ENCODE measurements at places on chromosomes 2 and 18. TPM values are rescaled to one million over a fixed set of nuclear protein-coding genes. Genes with fewer than 3 reads are reported as not detected.

DNA sequence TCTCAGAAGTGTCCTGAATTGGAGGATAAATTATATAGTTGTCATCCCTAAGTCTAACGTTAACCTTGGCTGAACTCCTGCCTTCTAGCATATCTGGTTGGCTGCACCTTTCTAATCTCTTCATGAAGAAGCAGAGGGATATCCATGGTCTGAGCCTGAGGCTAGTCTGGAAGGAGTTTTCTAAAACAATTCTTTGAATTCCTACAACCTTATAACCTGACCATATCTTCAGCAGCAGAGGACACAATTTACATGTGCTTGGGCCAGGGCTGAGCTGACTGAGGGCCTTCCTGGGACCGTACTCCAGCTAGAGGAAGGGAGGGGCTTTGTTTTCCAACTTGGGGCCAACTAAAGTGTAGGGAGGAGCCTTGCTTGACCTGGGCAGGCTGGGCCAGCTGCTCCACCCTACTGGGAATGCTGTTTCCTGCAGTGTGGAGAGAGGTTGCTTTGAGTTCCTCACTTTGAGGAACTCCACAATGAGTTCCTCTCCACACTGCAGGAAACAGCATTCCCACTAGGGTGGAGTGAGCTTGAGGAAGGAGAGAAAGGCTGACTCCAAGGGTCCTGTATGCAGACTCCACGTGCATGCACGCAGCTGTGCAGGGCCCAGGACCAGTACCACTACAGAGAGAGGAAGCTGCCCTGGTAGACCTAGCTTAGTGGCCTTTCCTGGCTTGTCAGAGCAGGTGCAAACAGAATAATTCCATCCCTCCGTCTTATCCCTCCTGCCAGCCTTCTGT is 19.6 kb downstream of the CEP68 start:
- H3K4me3 ChIP-seq: no peak overlapping the region
- H3K4me1 ChIP-seq: no peaks in the 10 kb centered on the region
- H3K27me3 ChIP-seq: no peaks in the 10 kb centered on the region
- DNase-seq: no peak

The DHRS9 gene
- not detected for total RNA-seq

- H3K27ac ChIP-seq: no peak overlapping the region
- H3K4me1 ChIP-seq: no peaks in the 10 kb centered on the region
These were observed 85.4 kb upstream of the HS6ST1 start for GRCh38 chr2:128403814-128404708.

The BABAM2 gene
- 49.0 TPM for total RNA-seq

GRCh38 chr2:70994009-70994698 is 519 bp downstream of the TEX261 start:
- H3K27me3 ChIP-seq: no peaks in the 10 kb centered on the region
- H3K27ac ChIP-seq: peak overlapping the region; percentile 93
- peaks cover 23% of the 10 kb centered on the region for H3K36me3 ChIP-seq
- DNase-seq: peak; percentile 34

The EPB41L3 gene
- total RNA-seq: not detected

DNA sequence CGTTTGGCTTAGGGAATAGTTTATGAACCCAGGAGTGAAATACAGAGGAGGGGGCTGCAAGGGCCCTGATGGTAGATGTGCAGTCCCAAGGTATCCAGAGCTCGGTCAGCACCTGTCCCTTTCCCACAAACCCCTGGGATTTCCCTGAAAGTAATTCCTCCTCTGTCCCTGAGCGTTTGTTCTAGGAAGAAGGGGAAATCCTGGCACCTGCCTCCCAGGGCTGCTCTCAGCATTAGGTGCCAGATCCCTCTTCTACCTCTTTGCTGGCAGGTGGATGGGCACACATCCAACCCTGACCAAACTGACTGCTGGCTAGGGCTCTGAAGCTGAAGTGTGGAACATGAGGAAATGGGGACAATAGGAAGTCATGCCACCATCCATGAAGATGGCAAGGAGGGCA is 824.0 kb downstream of the SLC4A3 start:
- no peaks in the 10 kb centered on the region for H3K36me3 ChIP-seq
- no peak for DNase-seq
- no peak overlapping the region for H3K4me3 ChIP-seq
- H3K27me3 ChIP-seq: no peaks in the 10 kb centered on the region
- no peak overlapping the region for H3K27ac ChIP-seq
- H3K4me1 ChIP-seq: no peaks in the 10 kb centered on the region

The NOSTRIN gene
- not detected for total RNA-seq

The CCDC121 gene
- 1.5 TPM for total RNA-seq

GRCh38 chr2:129744649-129745048 is 234.8 kb upstream of the RAB6C start:
- DNase-seq: no peak
- H3K4me1 ChIP-seq: no peaks in the 10 kb centered on the region
- H3K36me3 ChIP-seq: no peaks in the 10 kb centered on the region
- H3K27me3 ChIP-seq: no peaks in the 10 kb centered on the region
- H3K4me3 ChIP-seq: no peak overlapping the region
- no peak overlapping the region for H3K27ac ChIP-seq

The GGCX gene
- 20.0 TPM for total RNA-seq

DNA sequence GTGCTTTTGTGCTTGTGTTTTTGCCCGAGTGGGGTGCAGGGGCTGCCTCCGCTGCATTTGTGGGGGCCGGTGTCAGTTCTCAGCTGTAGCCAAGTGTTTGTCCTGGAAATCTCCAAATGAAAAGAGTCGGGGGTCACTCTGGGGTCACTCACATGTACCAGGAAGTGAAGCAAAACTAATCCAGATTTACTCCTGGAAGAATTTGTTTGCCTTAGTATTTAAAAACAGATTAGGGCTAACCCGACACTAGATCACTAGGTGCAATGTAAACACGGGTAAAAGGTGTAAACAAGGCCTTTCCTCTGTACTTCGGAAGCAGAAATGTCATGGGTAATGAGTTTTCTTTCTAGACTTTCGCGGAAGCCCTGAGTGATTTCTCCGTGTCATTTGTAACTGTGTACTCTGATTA is 50.3 kb downstream of the GBX2 start:
- no peak overlapping the region for H3K27ac ChIP-seq
- H3K4me3 ChIP-seq: no peak overlapping the region
- peaks cover 4% of the 10 kb centered on the region for H3K27me3 ChIP-seq
- no peaks in the 10 kb centered on the region for H3K36me3 ChIP-seq
- no peak for DNase-seq
- H3K4me1 ChIP-seq: no peaks in the 10 kb centered on the region

GRCh38 chr2:102206666-102207341 is 20.0 kb downstream of the IL1RL2 start:
- no peak overlapping the region for H3K4me3 ChIP-seq
- no peaks in the 10 kb centered on the region for H3K4me1 ChIP-seq
- H3K27ac ChIP-seq: no peak overlapping the region
- no peak for DNase-seq
- H3K36me3 ChIP-seq: no peaks in the 10 kb centered on the region
- peaks cover 6% of the 10 kb centered on the region for H3K27me3 ChIP-seq

The TMEM163 gene
- total RNA-seq: 0.23 TPM

The FBXO41 gene
- 32.3 TPM for total RNA-seq

DNA sequence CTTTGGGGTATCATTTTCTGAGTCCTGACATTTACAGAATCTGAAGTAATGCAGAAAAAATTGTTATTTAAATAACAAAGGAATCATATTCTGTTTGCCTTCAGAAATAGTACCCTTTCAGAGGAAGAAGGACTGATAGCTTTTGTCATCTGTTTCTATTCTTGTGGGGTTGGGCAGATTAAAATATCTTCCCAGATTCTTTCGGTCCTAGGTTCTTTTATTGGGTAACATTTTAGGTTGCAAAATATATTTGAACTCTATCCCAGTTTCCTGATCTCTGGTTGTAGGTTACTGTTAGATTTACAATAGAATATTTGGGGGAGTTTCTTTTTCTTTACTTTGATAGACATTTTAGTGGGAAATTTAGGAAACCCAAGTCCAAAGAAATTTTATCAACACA is 550.5 kb downstream of the SPAG16 start:
- DNase-seq: no peak
- H3K4me3 ChIP-seq: no peak overlapping the region
- no peak overlapping the region for H3K27ac ChIP-seq
- no peaks in the 10 kb centered on the region for H3K4me1 ChIP-seq

DNA sequence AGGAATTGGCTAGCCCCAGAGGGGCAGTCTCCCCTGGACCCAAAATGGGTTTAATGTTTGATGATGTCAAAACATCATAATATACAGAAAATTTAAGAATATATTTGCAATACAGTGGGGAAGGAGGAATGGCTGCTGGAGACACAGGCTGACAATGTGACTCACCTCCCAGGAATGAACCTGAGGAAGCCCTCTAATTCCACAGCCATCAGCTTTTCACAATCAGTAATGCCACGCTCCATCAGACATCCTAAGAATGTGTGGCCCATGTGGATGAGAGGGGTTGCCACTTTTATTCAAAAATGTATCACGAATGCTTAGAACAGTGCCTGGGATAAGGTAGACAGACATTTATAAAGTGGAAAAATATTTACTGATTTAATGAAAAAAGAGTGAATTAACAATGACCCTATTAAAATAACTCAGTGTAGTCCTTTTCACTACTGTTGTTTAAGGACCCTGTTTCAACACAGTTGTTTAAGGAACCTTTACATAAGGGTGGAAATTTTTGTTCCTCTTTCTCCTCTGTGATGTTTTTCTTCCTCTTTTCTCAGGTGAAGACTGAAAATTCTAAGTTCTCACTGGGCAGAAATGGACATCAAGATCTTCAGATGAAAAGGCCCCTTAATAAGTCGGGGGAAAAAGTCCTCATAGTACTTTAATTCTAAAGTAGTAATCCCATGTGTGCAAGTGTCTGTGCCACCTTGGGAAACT is 17.5 kb upstream of the TMEM163 start:
- no peak overlapping the region for H3K27ac ChIP-seq
- DNase-seq: no peak
- no peak overlapping the region for H3K4me3 ChIP-seq
- H3K36me3 ChIP-seq: no peaks in the 10 kb centered on the region
- peaks cover 12% of the 10 kb centered on the region for H3K27me3 ChIP-seq

- no peaks in the 10 kb centered on the region for H3K27me3 ChIP-seq
- no peak for DNase-seq
- no peaks in the 10 kb centered on the region for H3K36me3 ChIP-seq
- H3K4me3 ChIP-seq: no peak overlapping the region
These were observed 11.8 kb downstream of the SYT4 start for GRCh38 chr18:43265465-43265864.

The FZD7 gene
- total RNA-seq: not detected

- peaks cover 49% of the 10 kb centered on the region for H3K4me1 ChIP-seq
- H3K4me3 ChIP-seq: no peak overlapping the region
- H3K27me3 ChIP-seq: no peaks in the 10 kb centered on the region
- no peak for DNase-seq
These were observed 15.3 kb downstream of the TET3 start for GRCh38 chr2:73999881-74000597.

The IHH gene
- not detected for total RNA-seq

- H3K27ac ChIP-seq: no peak overlapping the region
- DNase-seq: no peak
- no peak overlapping the region for H3K4me3 ChIP-seq
- no peaks in the 10 kb centered on the region for H3K27me3 ChIP-seq
- H3K4me1 ChIP-seq: no peaks in the 10 kb centered on the region
These were observed 807.0 kb downstream of the SLC4A3 start for GRCh38 chr2:220434385-220434784.

DNA sequence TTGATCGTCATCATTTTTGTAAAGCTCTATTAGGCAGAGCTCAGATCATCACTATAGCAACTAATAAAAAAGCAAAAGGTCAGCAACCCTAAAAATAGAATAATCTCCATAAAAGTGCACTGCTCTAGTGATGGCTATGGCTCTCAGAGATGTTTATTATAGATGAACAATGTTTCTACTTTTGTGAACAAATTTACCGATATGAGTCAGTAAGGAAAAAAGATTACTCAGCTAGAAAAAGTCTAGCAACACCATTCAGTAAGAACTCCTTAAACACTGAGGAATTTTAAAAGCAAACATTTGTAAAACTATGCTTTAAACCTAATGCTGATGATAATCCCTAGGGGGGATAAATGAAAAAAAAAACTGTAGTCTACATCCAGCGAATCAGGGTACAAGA is 69.6 kb downstream of the ACVR1C start:
- no peak for DNase-seq
- peaks cover 16% of the 10 kb centered on the region for H3K4me1 ChIP-seq
- H3K27ac ChIP-seq: no peak overlapping the region
- H3K36me3 ChIP-seq: peaks cover 2% of the 10 kb centered on the region
- H3K4me3 ChIP-seq: no peak overlapping the region
- no peaks in the 10 kb centered on the region for H3K27me3 ChIP-seq

The INHA gene
- total RNA-seq: not detected

DNA sequence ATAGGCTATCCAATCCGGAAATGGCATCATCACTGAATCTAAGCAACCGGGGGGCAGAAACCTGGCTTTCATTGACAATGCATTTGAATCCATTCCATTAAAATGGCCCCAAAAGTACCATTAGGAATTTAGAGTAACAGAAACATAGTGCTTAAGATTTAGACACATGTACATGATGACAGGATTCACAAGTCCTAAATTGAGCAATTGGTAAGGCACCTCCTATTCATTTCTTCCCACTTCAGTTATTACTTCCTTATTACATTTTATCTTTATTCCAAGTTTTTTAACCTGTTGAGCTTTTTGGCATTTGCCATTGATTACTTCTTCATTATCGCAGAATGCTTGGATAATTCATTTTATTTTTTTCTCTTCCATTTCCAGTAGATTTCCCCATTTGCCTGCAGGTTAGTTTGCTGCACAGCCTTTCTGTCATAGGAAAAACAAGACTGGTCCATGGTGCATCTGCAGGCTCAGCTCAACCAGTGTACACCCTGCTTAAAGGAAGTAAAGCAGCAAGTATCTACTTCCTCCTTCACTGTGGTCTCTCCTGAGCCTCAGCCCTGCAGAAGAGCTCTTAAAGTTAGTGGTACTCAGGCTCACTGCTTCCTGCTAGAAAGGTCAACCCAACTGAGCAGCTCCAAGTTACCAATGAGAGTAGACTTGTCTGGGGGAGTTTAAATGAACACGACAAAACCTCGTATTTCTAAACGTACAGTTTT is 89.2 kb downstream of the DOCK10 start:
- peak overlapping the region; percentile 67 for H3K4me3 ChIP-seq
- DNase-seq: peak; percentile 76
- peak overlapping the region; percentile 89 for H3K27ac ChIP-seq
- no peaks in the 10 kb centered on the region for H3K27me3 ChIP-seq

DNA sequence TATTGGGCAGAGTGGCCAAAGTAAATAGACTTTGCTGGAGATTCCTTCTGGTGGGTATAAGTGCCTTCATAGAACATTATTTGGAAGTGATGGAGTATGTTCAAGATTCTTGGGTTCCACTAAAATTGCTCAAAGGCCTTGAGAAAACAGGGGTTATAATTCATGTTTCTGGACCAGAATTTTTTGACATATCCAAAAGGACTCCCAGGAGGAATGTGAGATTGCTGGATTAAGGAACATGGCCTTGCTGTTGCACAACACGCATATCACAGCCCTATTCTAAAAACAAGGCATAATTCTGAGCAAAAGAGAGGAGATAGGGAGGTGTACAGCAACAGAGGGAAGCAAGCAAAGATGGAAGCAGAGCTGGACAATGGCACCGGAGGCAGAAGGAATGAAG is 111.7 kb upstream of the TNP1 start:
- H3K4me1 ChIP-seq: no peaks in the 10 kb centered on the region
- H3K4me3 ChIP-seq: no peak overlapping the region
- peaks cover 17% of the 10 kb centered on the region for H3K27me3 ChIP-seq
- no peaks in the 10 kb centered on the region for H3K36me3 ChIP-seq

Data from activated CD8-positive, alpha-beta T cell treated with anti-CD3 and anti-CD28 coated beads, Interleukin-2, amount 10 ng/mL, durations not matched to agents 7 days and 5 days (primary cell).